ENCODE measurements at places on chromosomes 3 and 15. TPM values are rescaled to one million over a fixed set of nuclear protein-coding genes. Genes with fewer than 3 reads are reported as not detected.

GRCh38 chr15:70586241-70586640 lies 177.1 kb downstream of the UACA start:
- H3K27ac ChIP-seq: no peak overlapping the region
- DNase-seq: no peak
- no peaks in the 10 kb centered on the region for H3K4me1 ChIP-seq
- no peak overlapping the region for H3K4me3 ChIP-seq

DNA sequence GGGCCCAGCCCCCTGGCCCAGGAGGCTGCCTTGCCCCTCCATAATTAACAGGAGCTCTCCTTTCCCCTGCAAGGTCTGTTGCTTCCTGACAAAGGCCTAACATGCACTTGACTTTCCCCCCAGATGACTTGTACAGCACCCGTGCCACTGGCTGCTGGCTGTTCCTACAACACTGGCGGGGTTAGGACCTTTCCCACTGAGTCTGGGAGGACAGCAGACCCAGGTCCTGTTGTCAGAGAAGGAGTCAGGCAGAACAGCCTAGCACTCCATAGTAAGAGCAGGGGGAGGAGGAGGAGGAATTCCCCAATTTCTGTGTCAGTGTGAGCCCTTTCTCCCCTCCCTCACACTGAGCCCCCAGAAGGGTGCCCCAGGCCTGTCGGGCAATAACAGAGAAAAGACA lies 99.2 kb downstream of the CORO2B start:
- no peak overlapping the region for H3K27ac ChIP-seq
- no peaks in the 10 kb centered on the region for H3K27me3 ChIP-seq
- no peak for DNase-seq
- H3K4me3 ChIP-seq: no peak overlapping the region

DNA sequence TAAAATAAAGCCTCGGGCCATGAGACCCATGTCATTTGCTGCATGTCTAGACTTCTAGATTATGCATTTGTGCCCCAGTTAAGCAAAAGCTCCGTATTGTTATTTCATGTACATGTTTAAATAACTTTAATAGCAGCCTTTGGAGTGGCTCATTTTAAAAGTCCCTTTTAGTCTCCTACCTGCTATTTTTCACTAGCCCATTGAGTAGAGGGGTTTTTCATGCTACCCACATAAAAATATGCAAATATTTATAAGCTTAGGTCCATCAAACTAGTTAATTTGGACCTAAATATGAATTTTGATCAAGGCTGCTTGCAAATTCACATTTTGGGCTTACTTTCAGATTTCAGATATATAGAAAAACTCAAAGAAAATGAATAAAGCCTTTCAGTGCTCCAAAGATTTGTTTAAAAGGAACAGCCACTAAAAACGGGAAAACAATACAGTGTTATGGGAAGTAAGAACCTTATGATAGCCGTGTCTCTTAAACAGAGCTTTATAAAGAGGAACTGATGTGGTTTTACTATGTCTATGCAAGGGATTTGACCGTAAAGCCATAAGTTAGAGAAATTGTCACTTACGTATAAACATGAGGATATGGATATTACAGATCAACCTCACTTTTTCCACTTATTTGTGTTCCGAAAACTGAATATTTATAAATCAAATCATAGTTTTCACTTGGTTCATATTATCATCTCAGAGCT lies 30.0 kb downstream of the FILIP1L start:
- DNase-seq: no peak
- H3K4me3 ChIP-seq: no peak overlapping the region
- H3K36me3 ChIP-seq: no peaks in the 10 kb centered on the region
- H3K27ac ChIP-seq: no peak overlapping the region

DNA sequence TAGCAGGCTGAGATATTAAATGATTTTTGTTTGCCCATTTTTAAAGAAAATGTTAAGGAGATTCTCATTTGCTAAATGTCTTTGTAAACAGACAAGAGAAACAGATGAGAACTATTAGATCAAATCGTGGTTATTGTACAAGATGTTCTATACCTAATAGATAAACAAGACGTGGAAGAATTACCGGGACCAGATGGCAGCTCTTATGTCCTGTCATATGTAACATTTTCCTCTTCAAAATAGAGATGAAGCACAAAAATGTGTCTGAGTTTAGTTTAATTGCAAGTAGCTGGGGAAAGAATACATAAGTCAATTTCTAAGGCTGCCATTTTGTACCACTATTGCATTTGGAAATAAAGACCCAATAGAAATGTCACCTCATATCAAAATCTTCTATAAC lies 553.7 kb downstream of the TUSC7 start:
- no peak overlapping the region for H3K4me3 ChIP-seq
- H3K36me3 ChIP-seq: no peaks in the 10 kb centered on the region
- H3K4me1 ChIP-seq: peaks cover 9% of the 10 kb centered on the region
- DNase-seq: no peak
- no peaks in the 10 kb centered on the region for H3K27me3 ChIP-seq
- no peak overlapping the region for H3K27ac ChIP-seq

SLC12A6 gene
- total RNA-seq: 7.3 TPM

HIGD2B gene
- total RNA-seq: not detected
